ENCODE measurements at places on chromosomes 12 and 14. TPM values are rescaled to one million over a fixed set of nuclear protein-coding genes. Genes with fewer than 3 reads are reported as not detected.

- H3K4me1 ChIP-seq, result peaks cover 24% of the 10 kb centered on the region
- no peak overlapping the region for H3K4me3 ChIP-seq
- H3K27ac ChIP-seq, result no peak overlapping the region
- no peaks in the 10 kb centered on the region for H3K36me3 ChIP-seq
- no peak for DNase-seq
Measured at GRCh38 chr12:92470608-92471021, 232.2 kb upstream of the PLEKHG7 start.

GRCh38 chr12:71438670-71439361 lies 782 bp upstream of the LGR5 start:
- H3K36me3 ChIP-seq, result no peaks in the 10 kb centered on the region
- DNase-seq, result no peak
- H3K27me3 ChIP-seq, result peaks cover 12% of the 10 kb centered on the region
- H3K4me3 ChIP-seq, result peak overlapping the region; percentile 54
- peaks cover 26% of the 10 kb centered on the region for H3K4me1 ChIP-seq

GRCh38 chr12:47725091-47725772 lies at the start of gene ENDOU:
ENDOU (minus strand) TSS chr12:47725490; CDS start chr12:47725413, 77 bp downstream.
- peaks cover 22% of the 10 kb centered on the region for H3K4me1 ChIP-seq
- H3K27me3 ChIP-seq, result no peaks in the 10 kb centered on the region
- no peak for DNase-seq
- no peak within 1 kb of the TSS for H3K27ac ChIP-seq
- no peaks in the 10 kb centered on the region for H3K36me3 ChIP-seq
- no peak within 1 kb of the TSS for H3K4me3 ChIP-seq

- H3K36me3 ChIP-seq, result no peaks in the 10 kb centered on the region
- H3K27me3 ChIP-seq, result peaks cover under 1% of the 10 kb centered on the region
- peaks cover 9% of the 10 kb centered on the region for H3K4me1 ChIP-seq
- H3K27ac ChIP-seq, result no peak overlapping the region
- no peak overlapping the region for H3K4me3 ChIP-seq
- no peak for DNase-seq
Measured at GRCh38 chr12:47886510-47887240, 18.1 kb downstream of the VDR start.

COX8C gene
- not detected for total RNA-seq

- DNase-seq, result no peak
- H3K36me3 ChIP-seq, result no peaks in the 10 kb centered on the region
- no peak overlapping the region for H3K4me3 ChIP-seq
- no peak overlapping the region for H3K27ac ChIP-seq
- no peaks in the 10 kb centered on the region for H3K4me1 ChIP-seq
Measured at GRCh38 chr14:58193542-58193941, 6.4 kb upstream of the ACTR10 start.

GRCh38 chr14:75825147-75825592 lies 156.6 kb downstream of the TGFB3 start:
- H3K27ac ChIP-seq, result peak overlapping the region; percentile 86
- peaks cover 1% of the 10 kb centered on the region for H3K36me3 ChIP-seq
- H3K27me3 ChIP-seq, result no peaks in the 10 kb centered on the region
- no peak overlapping the region for H3K4me3 ChIP-seq

GRCh38 chr12:52791271-52792184 lies 4.4 kb downstream of the KRT3 start:
- H3K27ac ChIP-seq, result no peak overlapping the region
- no peak for DNase-seq
- H3K4me1 ChIP-seq, result peaks cover 10% of the 10 kb centered on the region
- peaks cover 12% of the 10 kb centered on the region for H3K27me3 ChIP-seq
- H3K4me3 ChIP-seq, result no peak overlapping the region
- no peaks in the 10 kb centered on the region for H3K36me3 ChIP-seq

OR4Q3 gene
- not detected for total RNA-seq

TCHP gene
- 17.1 TPM for total RNA-seq

SLC25A21 gene
- total RNA-seq, result 1.2 TPM

SIX1 gene
- total RNA-seq, result 0.46 TPM

DNA sequence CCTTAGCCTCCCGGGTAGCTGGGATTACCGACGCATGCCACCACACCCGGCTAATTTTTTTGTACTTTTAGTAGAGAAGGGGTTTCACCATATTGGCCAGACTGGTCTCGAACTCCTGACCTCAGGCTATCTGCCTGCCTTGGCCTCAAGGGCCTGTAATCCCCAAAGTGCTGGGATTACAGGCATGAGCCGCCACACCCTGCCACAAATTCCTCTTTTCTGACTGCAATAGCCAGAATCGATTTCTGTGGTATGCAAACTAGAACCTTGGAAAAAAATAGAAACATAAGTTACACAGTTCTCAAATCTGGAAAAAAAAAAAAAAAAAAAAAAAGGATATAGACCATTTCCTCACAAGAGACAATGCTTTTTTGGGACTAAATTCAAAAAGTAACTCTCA lies 184.6 kb upstream of the EGLN3 start:
- H3K27me3 ChIP-seq, result no peaks in the 10 kb centered on the region
- H3K4me3 ChIP-seq, result no peak overlapping the region
- H3K36me3 ChIP-seq, result no peaks in the 10 kb centered on the region
- no peak overlapping the region for H3K27ac ChIP-seq
- DNase-seq, result no peak

DNA sequence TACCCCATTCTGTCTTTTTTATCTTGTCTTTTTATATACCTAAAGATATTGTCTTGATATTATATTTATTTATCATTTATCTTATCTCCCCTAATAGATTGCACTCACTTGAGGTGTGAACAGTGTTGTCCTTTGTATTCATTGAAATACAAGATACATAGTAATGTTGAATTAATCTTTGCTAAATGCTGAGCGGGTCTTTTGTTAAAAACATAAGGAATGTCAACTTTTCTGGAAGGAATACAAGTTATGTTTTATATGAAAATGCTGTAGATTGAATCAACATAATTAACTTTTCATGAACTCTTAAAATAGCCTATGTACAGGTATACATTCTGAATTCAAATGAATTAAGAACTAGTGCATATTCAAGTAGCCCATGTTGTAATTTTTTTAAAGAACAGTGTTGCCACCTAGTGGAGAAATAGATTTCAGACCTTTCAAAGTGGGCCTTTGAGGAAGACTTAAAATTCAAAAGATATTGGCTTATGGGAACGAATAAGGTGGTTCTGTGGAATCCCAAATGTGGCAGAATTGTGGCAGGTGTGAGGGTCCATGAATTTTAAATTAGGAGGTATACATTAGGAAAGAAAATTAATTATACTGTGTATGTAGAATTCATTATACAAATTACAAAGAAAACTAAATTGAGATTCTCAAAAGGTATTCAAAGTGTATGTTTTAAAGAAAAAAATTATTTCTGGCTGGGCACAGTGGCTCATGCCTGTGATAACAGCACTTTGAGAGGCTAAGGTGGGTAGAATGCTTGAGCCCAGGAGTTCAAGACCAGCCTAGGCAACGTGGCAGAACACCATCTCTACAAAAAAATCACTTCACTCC lies 19.1 kb downstream of the BBOF1 start:
- H3K36me3 ChIP-seq, result peaks cover 42% of the 10 kb centered on the region
- no peaks in the 10 kb centered on the region for H3K4me1 ChIP-seq
- H3K4me3 ChIP-seq, result no peak overlapping the region
